ENCODE measurements at places on chromosomes 5 and 9. TPM values are rescaled to one million over a fixed set of nuclear protein-coding genes. Genes with fewer than 3 reads are reported as not detected.

Gene SLC25A48
- not detected for total RNA-seq

- DNase-seq: no peak
Observed at GRCh38 chr5:16461782-16462181, 3.8 kb downstream of the ZNF622 start.

Gene SPINK1
- not detected for total RNA-seq

Gene SLC6A3
- not detected for total RNA-seq

DNA sequence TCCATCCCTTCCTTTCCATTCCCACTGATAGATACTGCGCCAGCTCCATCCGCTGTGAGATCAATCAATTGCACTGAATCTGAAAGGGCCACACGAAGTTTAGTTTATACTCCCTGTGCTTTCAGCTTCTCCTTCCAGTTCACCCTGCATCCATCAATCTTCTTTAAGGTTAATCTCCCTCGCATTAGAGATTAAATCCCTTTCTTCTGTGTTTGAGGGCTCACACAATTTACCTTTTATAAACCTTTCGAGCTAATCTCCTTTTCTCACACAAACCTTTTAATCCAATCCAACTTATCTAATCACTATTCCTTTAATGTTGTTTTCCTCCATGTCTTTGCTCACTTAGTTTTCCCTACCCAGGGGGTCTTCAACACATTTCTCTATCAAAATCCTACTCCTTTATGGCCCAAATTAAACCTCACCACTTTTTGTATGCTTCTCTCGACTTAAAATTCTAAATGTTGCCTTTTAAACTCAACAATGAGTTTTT lies 64.6 kb upstream of the HAPLN1 start:
- DNase-seq: no peak

Gene GPX8
- total RNA-seq: not detected

Gene GARNL3
- 3.5 TPM for total RNA-seq

DNA sequence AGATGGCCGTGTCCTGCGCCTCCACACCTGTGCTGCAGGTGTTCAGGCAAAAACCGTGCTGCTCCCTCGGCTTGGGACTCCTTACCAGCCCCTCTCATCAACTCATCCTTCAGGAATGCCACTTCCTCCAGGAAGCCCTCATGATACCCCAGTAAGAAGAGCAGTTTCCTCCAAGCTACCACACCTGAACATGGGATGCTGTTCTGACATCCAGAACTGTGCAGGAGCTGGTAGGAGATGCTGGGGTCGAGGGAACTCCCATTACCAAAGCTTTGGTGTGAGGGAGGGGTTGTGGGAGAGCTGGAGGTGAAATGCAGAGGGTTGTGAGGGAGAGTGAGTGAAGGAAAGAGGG lies 18.9 kb downstream of the CARD19 start:
- no peak for DNase-seq

DNA sequence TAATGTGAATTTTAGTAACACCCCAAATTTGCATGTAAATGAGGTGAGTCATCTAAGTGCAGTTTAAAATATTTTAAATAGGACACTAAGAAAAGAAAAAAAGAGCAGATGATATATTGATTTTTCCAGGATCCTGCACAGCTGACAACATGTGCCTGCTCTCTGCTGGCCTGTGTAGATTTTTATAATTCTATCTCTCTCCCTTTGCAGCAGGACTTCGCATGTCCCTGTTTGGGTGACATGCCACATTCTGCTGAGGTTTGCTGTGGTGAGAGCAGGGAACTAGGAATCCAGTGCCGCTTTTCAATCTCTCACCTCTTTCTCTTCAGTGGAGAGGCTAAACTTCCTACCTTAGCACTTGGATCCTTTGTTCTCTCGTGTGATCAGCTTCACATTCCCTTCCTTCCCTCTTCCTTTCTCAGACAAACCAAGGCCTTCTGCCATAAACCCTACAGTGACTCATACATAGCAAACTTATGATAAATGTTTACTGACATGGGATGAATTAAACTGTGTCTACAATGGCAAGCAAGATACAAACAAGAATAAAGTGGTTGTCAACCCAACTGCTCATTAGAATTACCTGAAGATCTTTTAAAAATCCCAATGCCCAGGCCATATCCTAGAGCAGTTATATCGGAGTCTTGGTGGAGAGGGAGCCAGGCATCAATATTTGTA lies 198.8 kb upstream of the EFNA5 start:
- no peak for DNase-seq

- DNase-seq: no peak
Observed at GRCh38 chr9:27784847-27785713, 211.8 kb upstream of the C9orf72 start.

Gene CDH9
- not detected for total RNA-seq

- no peak for DNase-seq
Observed at GRCh38 chr9:103225702-103226646, 230.8 kb downstream of the CYLC2 start.

DNA sequence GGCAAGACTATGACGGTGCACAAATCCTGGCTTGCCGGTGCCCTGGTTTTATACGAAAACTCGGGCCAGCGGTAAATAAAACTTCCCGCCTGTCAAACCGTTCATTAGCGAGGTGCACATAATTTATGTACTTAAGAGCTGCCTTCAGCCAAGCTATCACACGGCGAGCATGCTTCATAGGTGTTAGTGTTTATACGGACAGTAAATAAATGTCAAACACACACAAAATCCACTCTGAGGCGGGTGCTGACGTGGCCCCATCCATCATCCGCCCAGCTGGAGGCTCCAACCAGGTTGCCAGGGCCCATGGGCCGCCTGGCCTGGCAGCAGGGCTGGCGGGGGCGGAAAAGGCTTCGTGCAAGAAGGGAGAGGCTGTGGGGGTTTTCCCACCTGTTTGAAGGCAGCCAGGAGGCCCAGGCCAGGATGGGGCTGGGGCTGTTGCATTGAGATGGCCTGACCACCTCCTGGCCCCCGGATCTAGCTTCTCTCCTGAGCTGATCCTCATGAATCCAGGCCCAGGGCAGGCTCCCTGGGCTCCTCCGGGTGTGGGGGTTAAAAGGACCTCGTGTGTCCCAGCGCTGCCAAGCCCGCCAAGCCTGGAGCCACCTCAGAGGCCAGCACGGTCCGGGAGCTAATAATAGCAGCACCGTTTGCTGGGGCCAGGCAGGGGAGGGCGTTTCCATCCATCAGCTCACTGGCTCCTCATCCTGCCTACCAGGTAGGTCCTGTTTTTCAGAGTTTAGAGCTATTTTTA lies 43.2 kb downstream of the BARX1 start:
- no peak for DNase-seq

GRCh38 chr5:24222876-24223275 lies 421.9 kb downstream of the CDH10 start:
- no peak for DNase-seq

DNA sequence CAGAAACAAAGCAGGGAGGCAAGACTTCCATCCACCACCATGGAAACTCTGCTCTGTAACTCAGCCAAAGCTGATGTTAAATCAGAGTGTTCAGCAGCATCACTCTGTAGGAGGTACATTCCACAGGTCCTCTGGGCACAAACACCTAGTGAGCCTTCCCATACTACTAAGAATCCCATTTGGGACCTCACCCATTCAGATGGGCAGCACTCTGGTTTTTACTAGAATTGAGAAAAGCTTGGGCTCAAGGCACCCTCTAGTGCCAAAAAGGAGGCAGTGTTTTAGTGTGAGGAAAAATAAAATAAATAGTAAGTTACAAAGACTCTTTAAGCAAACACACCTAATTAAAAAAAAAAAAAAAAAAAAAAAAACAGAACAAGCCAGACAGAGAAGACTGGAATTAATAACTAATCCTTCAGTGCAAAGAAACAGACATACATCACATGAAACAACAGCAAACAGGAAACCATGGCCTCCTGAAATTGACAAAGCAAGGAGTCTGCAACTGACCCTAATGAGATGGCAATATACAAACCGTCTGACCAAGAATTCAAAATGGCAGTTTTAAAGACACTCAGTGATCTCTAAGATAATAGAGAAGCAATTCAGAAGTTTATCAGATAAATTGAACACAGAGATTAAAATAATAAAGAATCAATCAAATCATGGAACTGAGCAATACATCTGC lies 159.5 kb downstream of the GNA14 start:
- no peak for DNase-seq

Gene SLC36A3
- total RNA-seq: not detected

Gene GFPT2
- 1.7 TPM for total RNA-seq

- no peak for DNase-seq
Observed at GRCh38 chr9:120408680-120409258, 171.2 kb downstream of the CDK5RAP2 start.

Gene GNA14
- total RNA-seq: not detected

GRCh38 chr9:136511670-136512592 lies 29.1 kb upstream of the SEC16A start:
- DNase-seq: no peak

GRCh38 chr5:88824892-88825583 lies 57.9 kb downstream of the MEF2C start:
- DNase-seq: no peak

Gene RASEF
- not detected for total RNA-seq

Gene PCDHA8
- total RNA-seq: not detected

- no peak for DNase-seq
Observed at GRCh38 chr5:96718635-96719077, 56.5 kb downstream of the CAST start.

- DNase-seq: no peak
Observed at GRCh38 chr5:43422143-43422542, 10.0 kb upstream of the CCL28 start.

DNA sequence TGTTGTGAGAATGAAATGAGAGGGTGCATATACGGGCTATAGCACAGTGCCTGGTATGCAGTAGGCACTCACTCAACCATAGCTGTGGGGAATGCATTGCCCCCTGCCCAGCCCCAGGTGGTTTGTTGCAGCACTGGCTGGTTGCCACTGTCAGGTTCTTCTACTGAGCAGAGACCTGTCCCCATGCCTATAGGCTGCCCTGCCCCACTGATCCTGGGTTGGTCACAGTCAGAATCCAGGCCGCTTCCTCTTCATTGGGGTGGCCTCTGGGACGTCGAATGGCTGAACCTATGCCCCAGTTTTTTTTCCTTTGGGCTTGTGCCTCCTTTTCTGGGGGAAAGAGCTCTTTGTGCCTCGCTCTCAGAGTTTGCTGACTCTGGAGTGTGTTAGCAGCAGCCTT lies 74.6 kb downstream of the RGS3 start:
- DNase-seq: no peak

- no peak for DNase-seq
Observed at GRCh38 chr5:116509483-116510244, 65.0 kb downstream of the SEMA6A start.

Gene TRIO
- 4.2 TPM for total RNA-seq

Gene BTNL3
- not detected for total RNA-seq

Gene FGD3
- 54.6 TPM for total RNA-seq

DNA sequence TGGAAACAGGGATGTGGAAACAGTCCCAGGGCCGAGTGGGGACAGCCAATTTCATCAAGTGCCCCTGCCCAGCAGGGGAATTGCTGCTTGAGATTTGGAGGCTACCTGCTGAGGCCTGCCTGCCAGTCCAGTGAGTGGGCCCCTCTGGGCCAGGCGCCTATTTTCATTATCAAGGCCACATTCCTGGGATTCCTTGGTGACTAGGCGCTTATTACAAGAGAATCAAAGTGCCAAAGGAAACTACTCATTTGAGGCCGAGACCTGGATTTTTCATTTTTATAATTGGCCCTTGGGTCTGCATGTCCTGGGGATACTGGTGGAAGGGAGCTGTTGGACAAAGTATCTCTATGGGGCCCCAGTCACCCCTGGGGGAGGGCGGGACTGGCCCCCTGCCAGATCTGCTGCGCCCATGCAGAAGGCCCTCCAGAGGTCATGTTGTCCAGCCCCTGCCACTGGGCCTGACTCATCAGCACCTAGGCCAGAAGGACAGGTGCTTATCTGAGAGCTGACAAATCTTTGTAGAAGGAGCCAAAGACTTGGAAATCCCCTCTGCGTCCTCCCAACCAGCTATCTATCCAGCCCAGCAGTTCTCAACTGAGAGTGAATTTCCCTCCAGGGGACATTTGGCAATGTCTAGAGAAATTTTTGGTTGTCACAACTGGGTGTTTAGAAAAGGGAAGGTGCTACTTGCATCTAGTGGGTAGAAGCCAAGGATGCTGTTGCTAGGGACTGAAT lies 45.6 kb downstream of the FOXI1 start:
- no peak for DNase-seq

Gene CNTLN
- 0.20 TPM for total RNA-seq

- no peak for DNase-seq
Observed at GRCh38 chr9:136779808-136780207, 11.3 kb upstream of the TMEM141 start.

DNA sequence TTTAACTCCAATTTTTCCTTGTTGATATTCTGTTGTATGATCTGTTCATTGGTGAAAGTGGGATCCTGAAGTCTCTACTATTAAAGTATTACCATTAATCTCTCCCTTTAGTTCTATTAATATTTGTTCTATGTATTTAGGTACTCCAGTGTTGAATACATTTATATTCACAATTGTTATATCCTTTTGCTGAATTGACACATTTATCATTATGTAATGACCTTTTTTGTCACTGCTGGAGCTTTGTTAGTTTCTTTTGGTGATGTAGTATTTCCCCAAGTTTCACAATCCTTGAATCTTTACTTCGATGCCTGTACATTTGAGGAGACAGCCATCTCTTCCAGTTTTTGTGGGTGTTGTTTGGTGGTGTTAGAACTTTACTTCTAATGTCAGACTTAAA lies 53.7 kb upstream of the PPP3R2 start:
- DNase-seq: no peak

DNA sequence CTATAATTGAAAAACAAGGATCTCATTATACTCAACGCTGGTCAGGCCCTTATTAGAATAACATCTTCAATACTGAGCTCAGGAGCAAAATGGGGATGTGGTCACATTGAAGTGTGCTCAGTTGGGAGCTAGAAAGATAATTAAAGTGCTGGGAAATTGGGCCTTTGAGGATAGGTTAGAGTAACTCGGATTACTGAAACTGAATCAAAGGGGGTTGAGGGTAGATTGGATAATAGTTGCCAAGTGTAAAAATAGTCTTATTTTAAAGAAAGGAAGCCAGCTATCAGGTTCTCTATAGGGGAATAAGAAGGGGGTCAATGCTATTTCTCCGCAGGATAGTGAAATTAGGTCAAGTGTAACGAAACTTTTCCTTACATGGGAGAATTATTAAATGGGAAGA lies 391.0 kb upstream of the PTPRD start:
- no peak for DNase-seq

GRCh38 chr5:155783791-155784190 lies 543.2 kb upstream of the SGCD start:
- no peak for DNase-seq

Data from CD8-positive, alpha-beta memory T cell (primary cell).